ENCODE measurements at places on chromosomes 3 and 15. TPM values are rescaled to one million over a fixed set of nuclear protein-coding genes. Genes with fewer than 3 reads are reported as not detected.
A peak's percentile ranks its signal among the peaks of the same experiment; 100 is the strongest.

GRCh38 chr3:55246033-55246432 is 241.1 kb downstream of the WNT5A start:
- DNase-seq: no peak

TMCO5A gene
- total RNA-seq: not detected

DNA sequence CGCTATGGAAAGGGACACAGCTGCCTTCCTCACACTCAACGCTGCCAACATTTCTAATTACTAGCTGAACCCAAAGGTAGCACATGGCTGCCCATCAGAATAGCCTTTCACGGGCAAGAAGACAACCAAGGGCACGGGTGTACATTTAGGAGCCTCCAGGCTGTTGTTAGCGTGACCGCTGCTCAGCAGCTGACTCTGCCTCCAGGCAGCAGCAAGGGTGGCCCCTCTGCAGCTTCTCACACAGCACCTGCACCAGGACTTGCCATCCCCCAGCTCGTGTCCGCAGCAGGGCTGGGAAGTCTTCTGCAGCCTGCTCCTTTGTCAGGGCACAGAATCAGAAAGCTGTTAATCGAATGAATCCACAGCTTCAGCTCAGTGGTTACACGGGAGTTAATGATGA is 146.8 kb downstream of the ADAMTS17 start:
- DNase-seq: no peak

DNA sequence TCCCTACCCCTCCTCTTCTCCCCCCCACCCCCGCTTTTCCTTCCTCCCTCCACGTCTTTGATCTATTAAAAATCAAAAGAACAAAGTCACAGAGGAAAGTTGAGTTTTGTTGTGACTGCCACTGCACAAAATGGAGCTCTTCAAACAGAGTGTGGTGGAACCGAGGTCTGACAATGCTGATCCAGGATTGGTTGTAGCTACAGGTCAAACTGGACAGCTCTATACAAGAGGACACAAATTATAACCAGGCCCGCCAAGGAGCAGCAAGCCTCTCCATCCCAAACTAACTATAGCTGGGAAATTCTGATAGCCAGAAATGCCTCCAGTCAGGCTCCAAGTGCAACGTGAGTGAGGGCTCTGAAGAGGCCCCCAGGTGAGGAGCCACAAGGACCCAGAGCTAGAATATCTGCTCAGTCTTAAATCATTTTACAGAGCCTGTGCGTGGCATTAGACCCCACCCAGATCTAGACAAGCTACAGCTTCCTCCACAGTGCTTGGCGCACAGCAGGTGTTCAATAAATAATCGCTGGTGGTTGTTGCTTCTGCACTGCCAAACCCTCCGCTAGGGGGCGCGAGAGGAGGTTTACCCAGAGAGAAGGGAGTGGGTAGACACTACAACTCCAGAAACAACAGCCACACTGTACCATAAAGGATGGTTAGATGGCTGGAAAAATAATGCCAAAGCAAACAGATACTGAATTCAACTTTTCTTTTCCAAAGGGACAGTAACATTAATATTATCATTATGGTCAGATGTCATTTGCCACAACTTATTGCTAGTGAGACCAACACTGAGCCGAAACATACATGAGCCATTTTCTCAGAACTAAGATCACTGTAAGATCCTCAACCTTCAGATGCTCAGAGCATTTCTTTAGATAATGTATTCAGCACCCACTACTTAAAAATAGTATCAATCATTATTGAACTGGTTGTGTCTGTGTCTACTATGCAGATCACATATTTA is 44.6 kb downstream of the ZIC4 start:
- no peak for DNase-seq

- no peak for DNase-seq
Observed at GRCh38 chr15:90051874-90052273, 50.4 kb downstream of the IDH2 start.

DNA sequence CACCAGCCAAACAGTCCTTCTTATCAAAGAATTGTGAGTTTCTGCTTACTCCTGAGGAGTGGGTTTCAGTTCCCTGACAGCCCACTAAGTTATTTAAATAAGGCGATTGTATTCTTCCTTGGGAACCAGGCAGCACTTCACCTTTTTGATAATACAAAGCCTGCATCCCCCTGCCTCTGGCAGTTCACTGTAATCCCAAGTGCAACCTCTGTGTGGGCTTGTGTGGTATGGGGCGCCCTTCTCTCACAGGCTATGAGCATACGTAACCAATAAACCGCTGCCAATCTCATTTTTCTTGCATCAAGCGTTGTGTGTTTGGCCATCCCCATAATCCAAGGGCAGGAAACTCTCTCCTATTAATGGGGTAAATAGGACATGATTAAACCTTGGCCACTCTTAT is 1025.6 kb downstream of the NSUN3 start:
- DNase-seq: no peak

VEPH1 gene
- total RNA-seq: 30.1 TPM

GRCh38 chr15:35751413-35752133 is 205.6 kb upstream of the DPH6 start:
- peak; percentile 45 for DNase-seq

CRABP1 gene
- total RNA-seq: not detected

DNA sequence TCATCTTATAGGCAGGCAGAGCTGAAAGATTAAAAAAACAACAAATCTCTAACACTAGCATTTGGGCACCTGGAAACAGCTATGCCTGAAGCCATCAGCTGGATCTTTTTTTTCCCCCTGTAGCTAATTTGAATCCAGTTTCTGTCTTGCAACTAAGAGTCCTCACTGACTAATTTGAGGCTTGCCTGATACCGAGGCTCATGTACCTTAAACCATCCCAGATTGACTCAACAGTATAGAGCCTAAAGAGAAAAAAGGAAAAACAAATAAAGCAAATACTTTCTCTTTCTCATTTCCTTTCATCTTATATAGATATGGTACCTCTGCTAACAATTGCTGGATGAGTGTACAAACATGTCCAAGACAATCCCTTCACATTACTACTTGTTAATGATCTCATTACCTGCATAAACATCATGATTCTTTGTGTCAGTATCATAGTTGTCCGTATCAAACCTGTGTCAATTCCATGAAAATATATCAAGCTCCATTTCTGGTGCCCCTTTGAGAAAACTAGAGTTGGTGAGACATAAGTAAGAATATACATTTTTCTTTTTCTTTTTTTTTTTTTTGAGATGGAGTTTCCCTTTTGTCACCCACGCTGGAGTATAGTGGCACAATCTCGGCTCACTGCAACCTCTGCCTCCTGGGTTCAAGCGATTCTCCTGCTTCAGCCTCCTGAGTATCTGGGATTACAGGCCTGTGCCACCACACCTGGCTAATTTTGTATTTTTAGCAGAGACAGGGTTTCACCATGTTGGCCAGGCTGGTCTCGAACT is 43.1 kb downstream of the BHLHE40 start:
- DNase-seq: no peak

DNA sequence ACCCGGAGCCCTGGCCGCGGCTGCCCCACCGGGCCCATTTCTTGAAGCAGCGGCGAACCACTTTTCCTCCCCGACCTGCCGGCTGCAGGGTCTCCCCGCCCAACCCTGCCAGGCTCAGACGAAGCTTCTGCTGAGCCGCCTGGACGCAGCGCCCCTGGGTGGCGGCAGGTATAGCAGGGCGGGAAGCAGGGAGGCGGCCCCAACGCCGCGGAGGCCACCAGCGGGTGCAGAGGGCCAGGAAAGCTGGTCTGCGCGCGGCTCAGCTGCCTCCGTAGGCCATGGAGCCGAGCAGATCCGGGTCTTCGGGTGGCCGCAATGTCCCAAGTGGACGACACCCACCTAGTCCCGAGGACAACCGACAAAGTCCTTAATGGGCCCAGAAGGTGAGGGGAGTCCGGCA is 21.9 kb upstream of the SRPRB start:
- DNase-seq: no peak

GRCh38 chr3:134694466-134694865 is 43.6 kb upstream of the KY start:
- DNase-seq: no peak

Data from HFFc6 (cell line).